GM12891 (cell line): ENCODE measurements at places on chromosomes 1 and 21.

DNA sequence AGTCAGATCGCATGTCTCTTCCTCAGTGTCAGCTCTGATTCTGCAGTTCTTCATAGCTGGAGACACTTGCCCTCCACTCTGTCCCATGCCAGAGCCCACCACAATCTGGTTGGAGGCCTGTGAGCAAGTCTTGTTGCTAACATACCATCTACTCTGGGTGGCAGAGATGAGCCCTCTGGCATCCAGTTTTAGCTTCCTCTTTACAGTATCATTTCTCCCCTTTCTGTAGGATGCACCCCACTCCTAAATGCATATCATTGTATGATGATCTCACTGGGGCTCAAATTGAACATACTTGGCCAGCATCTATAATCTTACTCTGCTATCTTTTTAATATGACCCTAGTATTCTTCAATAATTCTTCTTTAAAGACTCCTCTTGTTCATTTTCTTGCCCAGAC, 16.9 kb downstream of the PCNX2 start:
- no peak for DNase-seq

- DNase-seq: no peak
Observed at GRCh38 chr1:39328586-39329121, 124.2 kb downstream of the MACF1 start.

DNA sequence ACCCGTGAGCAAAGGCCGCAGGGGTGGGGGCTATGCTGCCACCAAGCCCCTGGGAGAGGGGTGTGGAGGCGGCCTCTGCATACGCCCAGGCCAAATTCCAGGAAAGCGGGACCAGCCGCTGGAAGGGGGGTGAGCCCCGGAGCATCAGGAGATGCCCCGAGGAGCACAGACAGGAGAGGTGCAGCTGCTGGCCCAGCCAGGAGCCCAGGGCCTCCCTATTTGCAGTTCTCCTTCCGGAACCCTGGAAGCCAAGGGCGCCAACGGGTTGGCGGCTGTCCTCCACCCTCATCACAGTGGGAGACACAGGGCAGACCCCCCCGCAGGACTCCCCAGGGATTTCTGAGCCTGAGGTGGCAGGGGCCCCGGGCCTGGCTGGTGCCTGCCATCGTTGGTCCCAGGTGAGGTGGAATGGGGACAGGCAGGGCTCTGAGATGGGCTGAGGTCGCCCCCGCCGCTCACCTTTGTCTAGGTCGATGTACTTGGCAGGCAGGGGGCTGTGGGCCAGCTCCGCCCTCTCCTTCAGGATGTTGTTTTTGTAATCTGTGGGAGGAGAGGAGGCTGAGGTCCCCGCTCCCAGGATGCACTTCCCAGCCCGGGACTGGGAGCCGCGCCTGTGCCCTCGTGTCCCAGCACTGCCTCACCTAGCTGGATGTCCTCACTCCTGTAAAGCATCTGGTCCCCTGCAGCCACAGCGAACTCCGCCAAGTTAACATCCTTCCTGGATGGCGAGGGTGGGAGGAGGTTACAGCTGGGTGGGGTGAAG, 4.4 kb upstream of the DVL1 start:
- no peak for DNase-seq

- DNase-seq: no peak
Observed at GRCh38 chr1:176557543-176558258, 94.7 kb downstream of the PAPPA2 start.

GRCh38 chr1:2130871-2131289, 63.7 kb downstream of the FAAP20 start:
- DNase-seq: no peak

- DNase-seq: no peak
Observed at GRCh38 chr1:18802231-18802630, 57.2 kb downstream of the TAS1R2 start.

- peak; percentile 74 for DNase-seq
Observed at GRCh38 chr1:16960560-16961296, 19.7 kb downstream of the MFAP2 start.

DNA sequence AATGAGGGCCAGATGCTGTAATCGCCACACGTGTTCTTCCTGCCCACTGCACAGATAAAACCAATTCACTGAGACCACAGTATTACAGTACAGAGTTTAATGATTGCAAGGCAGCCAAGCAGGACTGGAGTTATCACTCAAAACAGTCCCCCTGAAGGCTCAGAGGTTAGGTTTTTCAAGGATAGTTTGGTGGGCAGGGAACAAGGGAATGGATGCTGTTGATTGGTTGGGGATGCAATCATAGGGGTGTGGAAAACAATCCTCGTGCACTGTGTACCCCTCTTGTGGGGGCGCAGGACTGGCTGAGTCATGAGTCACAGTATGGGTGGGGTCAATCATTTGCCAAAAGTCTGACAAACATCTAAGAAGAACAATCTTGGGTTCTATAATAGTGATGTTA, 12.4 kb upstream of the USP1 start:
- no peak for DNase-seq

- DNase-seq: no peak
Observed at GRCh38 chr1:183733715-183734114, 71.2 kb upstream of the RGL1 start.

- no peak for DNase-seq
Observed at GRCh38 chr1:29460694-29461093, 224.4 kb downstream of the PTPRU start.

GRCh38 chr1:1039145-1039910, 19.4 kb downstream of the AGRN start:
- DNase-seq: no peak

- DNase-seq: no peak
Observed at GRCh38 chr1:10019561-10019960, 13.2 kb upstream of the UBE4B start.

DNA sequence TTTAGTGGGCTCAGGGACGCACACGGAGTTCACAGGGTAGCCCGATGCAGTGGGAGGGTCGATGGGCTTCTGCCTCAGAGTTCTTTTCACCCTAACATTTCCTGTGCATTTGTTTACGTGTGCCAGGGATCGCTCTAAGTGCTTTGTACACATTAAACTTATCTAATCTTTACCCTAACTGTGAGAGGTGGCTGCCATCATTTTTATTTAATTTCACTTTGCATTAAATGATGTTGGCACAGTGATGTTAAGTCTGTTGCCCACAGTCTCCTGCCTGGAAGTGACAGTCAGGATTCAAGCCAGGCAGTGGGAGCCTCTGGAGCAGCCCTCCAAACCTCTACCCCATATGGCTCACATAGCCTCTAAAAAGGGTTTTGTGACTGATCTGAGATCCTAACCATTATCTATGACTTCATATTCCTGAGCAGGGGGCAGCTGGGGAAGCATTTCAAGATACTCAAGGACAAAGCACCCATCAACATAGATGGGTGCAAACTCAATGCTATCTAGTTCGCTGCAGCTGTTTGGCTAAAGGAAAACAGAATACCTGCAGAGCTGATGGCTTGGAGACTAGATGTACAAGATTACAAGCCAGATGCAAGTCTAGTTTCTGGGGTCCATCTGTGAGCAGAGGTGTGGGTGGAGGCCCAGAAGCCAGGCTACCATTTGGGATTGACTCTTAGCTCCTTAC, 303.8 kb downstream of the DISC1 start:
- no peak for DNase-seq

GRCh38 chr1:85544689-85545215, 35.8 kb upstream of the CCN1 start:
- no peak for DNase-seq

DNA sequence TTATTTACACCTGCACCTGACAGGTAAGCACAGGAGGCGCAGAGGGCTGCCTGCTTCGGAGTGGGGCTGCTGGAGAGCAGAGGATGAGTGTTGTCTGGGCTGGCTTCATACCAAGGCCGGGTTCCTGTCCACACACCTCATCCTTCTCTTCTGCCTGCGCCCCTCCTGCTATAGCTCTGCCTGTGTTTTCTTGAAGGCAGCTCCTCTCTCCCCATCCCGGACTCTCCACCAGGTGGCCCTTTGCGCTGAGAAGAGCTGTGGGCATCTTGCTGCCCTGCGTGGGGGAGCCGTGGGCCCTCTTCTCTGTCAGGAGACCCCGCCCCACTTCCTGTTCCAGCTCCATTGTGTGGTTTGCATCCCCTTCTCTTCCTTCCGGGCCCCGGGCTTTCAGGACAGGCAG, 35.0 kb downstream of the ARHGEF10L start:
- DNase-seq: no peak

GRCh38 chr1:241648159-241648558, 3.9 kb upstream of the WDR64 start:
- no peak for DNase-seq

DNA sequence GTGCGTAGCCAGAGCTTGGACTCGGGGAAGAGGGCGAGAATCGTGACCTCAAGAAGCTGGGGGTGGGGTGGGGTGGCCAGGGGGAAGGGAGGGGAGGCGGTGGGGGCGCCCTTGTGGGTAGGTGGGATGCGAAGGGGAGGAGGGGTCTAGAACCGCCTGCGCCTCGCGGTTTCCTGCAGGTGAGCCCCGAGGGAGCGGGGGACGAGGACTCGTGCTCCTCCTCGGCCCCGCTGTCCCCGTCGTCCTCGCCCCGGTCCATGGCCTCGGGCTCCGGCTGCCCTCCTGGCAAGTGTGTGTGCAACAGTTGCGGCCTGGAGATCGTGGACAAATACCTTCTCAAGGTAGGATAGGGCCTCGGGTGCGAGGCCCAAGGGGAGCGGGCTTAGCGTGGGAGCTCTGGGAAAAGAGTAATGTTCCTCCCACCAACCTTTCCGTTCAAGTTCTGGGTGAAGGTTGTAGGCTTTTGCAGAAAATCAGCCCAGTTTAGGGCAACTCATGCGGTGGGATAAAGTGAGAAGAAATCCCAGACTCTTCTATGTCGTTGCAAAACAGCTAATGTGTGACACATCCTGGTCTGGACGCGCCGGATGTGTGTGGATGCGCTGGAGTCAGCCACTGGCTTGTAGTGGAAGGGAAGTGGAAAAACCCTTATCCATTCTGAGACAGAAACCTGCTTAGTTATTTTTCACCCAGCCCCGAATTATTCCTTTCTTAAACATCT, 2.9 kb downstream of the LHX8 start:
- no peak for DNase-seq

DNA sequence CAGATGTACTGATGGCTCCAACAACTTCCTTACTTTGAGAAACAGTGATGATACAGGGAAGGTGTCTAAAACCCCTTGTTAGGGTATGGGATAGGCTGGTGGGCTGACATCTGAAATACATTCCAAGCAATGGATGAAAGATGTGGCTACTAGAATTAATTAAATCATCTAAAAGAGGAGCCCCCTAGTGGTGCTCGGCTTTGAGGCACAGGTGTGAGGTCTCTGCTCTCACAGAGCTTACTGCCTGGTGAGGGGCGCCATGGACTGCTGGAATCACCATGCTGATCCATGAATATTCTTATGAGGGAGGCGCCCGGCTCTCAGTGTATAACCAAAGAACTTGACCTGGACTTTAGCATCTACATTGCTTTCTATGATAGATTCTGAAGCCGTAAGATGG, 48.5 kb downstream of the GNG4 start:
- DNase-seq: no peak

GRCh38 chr21:44449473-44450363, 5.6 kb upstream of the LRRC3 start:
- DNase-seq: no peak

- DNase-seq: no peak
Observed at GRCh38 chr1:156259805-156260204, 11.9 kb upstream of the PAQR6 start.

DNA sequence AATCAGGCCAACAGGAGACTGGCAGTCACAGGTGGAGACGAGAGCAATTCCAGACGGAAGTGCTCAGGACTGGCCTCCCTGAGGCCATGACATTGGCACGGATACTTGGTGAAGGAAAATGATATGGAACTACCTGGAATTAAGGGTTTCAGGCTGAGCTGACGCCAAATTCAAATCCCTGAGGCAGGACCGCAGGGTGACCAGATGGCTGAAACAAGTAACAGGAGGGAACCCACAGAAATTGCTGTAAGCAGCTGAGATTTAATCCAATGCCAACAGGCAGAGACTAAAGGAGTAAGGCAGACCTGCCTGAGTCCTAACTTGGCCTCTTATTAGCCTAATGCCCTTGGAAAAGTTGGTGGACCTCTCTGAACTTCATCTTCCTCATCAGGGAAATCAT, 76.2 kb downstream of the ERG start:
- DNase-seq: no peak

DNA sequence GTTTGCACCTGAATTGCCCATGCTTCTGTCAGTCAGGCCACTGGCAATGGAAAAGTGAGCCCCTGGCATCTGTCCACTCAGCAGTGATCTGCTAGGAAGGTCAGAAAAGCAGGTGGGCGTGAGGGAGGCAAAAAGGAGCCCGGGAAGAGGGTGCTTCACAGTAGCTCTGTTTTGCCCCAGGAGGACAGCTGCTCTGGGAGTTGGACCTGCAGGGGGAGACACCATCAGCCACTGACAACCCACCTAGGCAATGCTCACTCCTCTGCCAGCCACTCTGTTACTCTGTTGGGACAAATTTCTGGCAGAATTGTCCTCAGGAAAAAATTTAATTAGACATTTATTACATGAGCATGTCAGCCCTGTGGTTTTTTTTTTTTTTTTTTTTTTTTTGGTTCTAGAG, 146.4 kb downstream of the LRIG2 start:
- DNase-seq: no peak

DNA sequence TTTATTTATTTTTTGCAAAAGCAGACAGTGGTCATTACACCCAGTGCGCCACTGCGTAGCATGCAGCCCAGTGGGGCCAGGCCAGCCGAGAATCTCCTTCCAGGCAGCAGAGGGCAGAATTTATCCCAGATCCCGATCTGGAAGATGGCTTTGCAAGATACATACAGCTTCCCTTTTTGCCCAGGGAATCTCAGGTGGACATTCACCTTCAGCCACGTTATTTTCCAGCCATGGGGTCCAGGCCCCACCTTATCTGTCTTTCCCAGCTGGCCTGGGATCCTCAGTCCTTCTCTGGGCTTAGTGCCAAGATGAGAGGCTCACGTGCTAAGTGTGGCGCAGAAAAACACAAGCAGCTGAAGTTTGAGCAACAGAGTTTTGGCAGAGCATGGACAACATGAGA, 123.6 kb downstream of the AJAP1 start:
- no peak for DNase-seq

- DNase-seq: no peak
Observed at GRCh38 chr1:51924455-51924854, 45.9 kb upstream of the NRDC start.

DNA sequence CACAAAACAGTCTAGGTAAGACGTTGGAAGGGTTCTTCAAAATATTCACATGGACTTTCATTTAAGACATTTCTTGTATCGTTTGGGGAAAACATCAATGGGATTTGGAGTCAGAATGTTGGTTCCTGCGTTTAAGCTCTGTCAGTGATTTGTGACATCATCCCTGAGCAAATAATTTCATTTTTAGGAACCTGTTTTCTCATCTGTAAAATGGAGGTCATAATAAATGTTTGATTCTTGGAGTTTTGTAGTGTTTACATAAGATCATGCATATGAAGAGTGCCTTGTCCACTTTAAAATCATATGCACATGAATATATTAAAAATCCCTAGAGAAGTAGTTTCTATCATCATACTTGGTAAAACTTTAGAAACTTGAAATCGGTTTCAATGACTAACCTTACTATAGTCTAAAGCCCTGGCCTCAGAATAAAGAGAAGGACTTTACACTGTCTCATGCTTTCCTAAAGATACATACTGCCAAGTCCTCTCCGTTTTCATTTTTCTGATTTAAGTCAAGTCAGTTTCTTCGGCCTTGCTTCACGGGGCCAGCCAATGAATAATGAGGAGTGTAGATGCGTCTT, 178.4 kb downstream of the ADSS2 start:
- no peak for DNase-seq

- DNase-seq: no peak
Observed at GRCh38 chr21:34186109-34186719, 112.8 kb downstream of the MRPS6 start.

- no peak for DNase-seq
Observed at GRCh38 chr1:151511636-151512215, 539 bp downstream of the CGN start.

GRCh38 chr1:153493343-153493960, 33.0 kb upstream of the S100A7 start:
- DNase-seq: no peak

- no peak for DNase-seq
Observed at GRCh38 chr1:205449750-205450443, 5.9 kb downstream of the BLACAT1 start.
